ENCODE measurements at places on chromosomes 11 and 22.
A peak's percentile ranks its signal among the peaks of the same experiment; 100 is the strongest.

GRCh38 chr22:24244144-24244787 lies 616 bp downstream of the GGT5 start:
- no peak for DNase-seq

GRCh38 chr11:60766547-60766946 lies 9.9 kb downstream of the MS4A15 start:
- DNase-seq = no peak

DNA sequence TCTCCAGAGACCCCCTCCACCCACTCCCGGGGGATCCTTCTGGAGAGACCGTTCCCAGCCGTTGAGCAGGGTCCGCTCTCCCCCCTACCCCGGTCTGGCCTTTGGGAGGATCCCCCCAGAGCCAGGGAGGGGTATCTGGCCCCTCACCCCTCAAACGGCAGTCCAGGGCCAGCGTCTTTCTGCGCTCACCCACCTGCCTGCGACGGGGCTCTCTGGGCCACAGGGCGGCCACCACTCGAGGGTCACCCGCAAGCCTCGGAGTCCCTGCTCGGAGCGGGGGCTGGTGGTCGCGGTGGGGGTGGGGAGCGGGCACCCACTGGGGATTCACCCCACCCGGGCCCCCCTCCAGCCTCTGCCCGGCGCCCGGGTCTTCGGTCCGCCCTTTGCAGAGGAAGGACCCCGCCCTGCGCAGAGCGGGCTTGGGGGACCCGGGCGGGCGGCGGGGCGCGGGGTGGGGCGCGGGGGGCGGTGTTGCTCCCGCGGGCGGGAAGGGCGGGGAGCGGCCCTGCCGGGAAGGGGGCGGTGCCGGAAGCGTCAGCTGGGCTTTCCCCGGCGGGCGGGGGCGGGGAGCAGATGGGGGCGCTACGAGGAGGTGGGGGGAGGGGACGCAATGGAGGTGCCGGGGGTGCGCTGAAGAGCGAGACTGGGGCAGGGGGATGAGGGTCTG lies 16.6 kb downstream of the CRELD2 start:
- DNase-seq = no peak

DNA sequence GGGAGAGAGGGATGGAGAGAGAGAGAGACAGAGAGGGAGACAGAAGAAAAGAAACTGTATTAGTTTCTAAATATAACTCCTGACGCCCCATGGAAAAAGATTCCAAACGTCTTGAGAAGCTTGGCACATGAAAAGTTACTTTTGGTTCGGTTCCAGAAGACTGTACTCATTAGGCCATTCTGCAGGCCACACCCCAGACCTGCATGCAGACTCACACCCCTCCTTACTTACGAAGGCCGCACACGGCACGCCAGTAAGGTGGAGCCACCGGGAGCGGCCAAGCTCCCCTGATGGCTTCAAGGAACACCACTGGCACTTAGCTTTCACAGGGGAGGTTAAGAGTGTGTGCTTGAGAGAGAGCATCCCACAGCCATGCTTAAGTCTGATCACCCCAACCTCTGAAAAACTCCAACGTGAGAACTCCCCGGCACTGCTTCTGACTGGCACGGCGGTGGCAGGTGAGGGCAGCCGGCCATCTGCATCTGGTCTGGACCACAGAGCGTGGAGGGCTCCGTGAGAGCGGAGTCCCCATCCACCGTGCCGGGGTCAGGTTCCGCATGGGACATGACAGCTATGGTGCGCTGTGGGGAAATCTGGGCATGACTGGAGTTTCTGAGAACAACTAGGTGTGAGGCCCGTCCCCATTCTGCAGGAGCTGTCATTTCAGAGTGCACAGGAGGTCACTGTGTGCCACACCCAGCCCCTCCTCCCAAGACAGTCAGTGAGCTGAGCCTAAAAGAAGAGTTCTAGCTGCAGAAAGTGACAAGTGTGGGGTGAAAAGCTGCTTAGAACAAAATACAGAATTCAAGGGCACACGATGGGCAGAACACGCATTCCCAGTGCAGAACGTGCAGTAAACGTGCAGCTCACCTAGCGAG lies 62.4 kb downstream of the MYH9 start:
- DNase-seq = peak; percentile 96

DNA sequence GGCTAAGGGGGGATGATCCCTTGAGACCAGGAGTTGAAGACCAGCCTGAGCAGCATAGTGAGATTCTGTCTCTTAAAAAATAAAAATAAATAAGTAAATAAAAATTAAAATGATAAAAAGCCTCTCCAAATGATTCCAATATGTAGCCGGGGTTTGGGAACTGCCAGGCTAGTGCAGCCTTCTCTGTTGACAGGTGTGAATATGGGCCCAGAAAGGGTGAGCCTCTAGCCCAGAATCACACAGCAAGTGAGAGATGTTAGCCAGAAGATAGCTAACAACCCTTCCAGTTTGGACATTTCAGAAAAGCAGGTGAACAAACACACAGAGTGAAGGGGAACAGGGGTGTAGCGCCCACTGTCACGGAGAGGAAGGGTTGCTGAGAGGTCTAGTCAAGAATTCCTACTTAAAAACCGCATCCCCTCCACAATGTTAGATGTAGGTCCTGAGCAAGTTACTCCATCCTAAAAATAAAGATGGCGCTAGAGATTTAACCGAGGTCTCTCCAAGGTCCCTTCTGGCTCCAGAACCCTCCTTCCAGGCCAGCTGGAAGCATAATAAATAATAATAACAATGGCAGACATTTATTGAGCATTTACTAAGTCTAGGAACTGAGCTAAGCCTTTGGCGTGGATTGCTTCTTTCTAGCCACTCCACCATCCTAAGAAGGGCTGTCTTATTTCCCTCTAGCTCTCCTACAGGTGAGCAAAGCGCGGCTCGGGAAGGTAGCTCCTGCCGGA lies 51.6 kb downstream of the CYTH4 start:
- DNase-seq = no peak

- DNase-seq = no peak
Observed at GRCh38 chr11:61895046-61895717, 3.8 kb upstream of the FADS3 start.

- no peak for DNase-seq
Observed at GRCh38 chr11:113693030-113693429, 13.1 kb downstream of the TMPRSS5 start.

DNA sequence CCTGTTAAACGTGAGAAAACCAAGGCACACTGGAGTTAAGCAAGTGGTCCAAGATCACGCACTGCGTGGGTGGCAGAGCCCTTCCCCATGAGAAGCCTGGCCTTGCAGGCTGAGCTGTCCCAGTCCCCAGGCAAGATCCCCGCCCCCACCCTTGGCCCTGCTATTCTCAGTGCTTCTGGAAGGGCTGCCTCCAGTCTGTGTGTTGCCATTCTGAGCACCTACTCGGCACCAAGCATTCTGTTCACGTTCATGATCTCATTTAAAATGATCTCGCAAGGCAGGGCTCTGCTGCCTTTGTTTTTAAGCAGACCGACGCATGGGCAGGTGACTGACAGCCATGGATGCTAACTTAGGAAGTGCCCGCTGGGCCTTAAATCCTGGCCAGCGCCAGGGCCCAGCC lies 62.8 kb downstream of the PHF21B start:
- no peak for DNase-seq

- DNase-seq = no peak
Observed at GRCh38 chr11:86145439-86146156, 76.7 kb upstream of the PICALM start.

GRCh38 chr11:73916435-73916834 lies 34.4 kb upstream of the DNAJB13 start:
- no peak for DNase-seq

DNA sequence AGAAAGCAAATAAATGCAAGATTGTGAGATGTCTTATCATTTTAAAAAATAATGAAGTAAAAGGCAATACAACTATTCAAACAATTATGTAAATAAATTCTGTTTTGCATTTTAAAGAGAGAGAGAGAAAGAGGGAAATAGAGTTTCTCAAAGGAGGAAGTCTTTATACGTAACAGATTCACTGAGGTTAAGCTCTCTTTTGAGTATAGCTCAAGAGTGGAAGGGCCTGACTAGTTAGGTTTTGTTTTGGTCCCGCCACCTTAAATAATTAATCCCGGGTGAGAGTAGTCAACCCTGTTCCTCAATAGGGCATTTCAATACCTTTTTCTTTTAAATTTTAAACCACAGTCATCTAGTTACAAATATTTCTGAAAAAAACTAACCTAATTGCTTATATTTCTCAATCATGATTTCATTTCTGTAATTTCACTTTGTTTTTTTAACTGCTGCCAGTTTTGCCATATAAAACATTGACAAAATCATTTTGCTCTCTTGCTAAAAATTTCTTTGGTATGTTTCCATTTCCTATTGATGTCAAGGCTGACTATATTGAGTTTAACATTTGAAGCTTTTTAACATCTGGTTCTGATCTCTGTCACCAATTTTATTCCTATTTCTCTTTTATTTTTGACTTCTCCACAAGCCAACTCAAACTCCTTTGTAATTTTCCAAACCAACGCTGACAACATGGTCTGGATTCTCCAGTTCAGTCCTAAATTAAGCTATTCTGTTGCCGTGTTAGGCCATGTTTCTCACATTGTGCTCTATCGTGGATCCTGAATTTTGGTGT lies 10.3 kb downstream of the OR10D3 start:
- no peak for DNase-seq

DNA sequence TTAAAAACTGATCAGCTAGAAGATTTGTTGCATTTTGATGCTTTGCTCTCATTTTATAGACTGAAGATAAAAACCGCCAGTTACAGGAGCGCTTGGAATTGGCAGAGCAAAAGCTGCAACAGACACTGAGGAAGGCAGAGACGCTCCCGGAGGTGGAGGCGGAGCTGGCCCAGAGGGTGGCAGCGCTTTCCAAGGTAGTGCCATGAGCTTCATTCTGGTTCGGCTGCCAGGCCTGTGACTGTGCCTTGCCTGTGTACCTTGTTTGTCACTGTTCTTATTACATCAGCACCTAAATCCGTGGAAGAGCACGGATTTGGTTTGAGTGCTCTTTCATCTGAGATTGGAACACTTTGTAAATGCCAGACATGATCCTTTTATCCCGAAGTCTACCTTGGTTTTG lies 61.4 kb downstream of the PPFIA1 start:
- no peak for DNase-seq
